ENCODE measurements at places on chromosomes 6 and 20.

- DNase-seq, result no peak
These were observed 40.2 kb downstream of the SMAP1 start for GRCh38 chr6:70707893-70708292.

DNA sequence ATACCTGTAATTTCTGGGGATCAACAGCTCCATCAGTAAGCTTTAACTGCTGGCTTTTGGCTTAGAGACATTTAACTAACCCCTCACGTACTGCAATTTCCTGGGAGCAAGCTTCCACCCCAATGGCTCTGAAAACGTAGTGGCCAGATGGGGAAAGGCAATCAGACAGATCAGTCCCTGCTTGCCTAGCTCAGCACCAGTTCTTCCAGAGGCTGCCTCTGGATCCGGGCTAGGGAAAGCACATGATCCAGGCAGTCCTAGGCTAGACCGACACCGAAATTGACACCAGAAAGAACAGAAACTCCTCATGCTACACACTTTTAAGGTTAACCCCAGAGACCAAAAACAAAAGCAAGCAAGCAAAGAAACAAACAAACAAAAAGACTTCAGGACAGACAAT, 13.3 kb downstream of the PREP start:
- no peak for DNase-seq

DNA sequence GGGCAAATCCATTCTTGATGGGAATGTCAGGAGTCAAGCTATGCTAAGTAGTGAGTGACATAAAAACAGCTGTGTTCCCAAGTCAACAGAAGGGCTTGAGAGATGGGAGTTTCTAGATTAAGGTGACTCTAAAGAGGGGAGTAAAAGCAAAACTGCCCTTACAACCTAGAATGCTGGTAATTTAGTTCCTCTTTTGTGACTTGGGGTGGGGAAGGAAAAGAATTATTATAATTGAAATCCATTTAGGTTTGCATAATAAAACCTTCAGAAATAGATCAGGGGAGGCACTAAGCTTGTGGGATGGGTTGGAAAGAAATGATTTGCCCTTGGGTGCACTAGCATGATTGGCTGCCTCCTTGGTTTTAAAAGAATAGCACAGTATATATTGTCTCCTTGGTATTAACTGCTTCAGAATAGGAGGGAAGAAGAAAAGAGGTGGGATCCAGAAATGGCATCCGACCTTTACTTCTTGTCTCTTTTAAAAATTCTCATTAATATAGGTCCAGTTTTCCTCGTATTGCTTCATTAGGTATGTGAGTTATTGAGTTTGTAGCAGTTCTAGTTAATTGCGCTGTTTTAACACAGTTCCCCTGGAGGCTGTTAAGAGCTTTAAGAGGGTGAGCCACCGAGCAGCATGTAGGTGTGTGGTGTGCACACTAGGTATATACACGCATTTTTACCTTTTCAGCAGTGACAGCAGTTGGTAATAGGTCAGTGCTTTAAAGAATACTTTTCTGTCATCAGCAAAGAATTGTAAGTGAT, 95.3 kb upstream of the VSTM2L start:
- DNase-seq, result no peak

GRCh38 chr20:59743767-59744485, 139.6 kb downstream of the PHACTR3 start:
- peak; percentile 31 for DNase-seq

DNA sequence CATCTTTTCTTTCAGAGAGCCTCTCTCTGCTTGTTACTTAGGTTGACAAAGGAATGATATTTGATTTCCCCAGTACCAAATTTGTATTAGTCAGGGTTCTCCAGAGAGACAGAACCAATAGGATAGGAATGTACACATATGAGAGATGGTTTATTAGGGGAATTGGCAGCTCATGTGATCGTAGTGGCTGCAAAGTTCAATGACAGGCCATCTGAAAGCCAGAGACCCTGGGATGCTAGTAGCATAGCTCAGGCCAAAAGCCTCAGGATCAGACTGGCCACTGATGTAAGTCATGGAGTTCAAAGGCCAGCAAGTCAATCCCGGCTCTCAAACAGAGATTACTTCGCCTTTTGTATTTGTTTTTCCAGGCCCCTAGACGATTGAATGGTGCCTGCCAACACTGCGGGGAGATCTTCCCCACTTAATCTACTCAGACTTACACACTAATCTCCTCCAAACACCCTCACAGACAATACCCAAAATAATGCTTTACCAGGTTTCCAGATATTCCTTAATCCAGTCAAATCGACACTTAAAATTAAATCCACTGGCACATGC, 215.5 kb downstream of the ALDH8A1 start:
- DNase-seq, result no peak

DNA sequence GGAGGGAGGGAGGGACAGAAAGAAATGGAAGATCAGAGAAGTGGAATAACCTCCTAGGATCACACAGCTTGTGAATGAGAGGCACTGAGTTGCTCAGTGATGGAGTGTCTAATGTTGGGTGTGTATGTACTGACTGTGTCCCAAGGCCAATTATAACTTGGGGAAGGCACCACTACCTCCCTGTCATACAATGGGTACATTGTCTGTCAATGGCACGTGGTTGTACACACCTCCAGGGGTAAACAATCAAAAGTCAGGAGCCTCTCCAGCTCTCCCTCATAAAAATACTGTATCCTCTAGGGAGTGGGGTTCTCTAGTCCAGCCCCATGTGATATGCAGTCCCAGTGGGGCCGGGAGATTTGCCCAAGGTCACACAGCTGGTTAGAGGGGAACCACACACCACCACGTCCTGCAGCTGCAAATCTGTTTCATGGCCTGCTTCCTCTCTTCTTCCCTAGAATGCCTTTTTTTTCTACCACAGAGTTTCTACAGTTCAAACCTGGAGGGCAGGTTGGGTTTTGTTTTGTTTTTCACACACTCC, 112.5 kb downstream of the SNX5 start:
- DNase-seq, result peak; percentile 77

DNA sequence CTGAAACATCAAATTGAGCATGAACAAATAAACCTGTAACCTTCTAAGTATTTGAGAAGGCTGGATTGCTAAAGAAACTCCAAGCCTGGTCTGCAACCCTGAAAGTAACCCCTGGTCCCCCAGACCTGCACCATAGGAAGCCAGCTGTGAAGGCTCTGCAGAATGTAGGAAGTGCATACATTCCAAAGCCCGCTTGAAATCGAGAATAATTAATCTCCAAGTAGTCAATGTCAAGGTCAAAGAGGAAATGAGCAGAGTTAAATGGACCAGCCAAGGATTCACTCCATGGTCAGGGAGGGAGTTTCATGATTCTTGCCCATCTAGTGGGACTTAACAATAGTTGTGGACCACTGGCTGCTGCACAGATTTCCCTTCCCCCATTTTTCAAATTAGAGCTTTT, 107.6 kb upstream of the RNF24 start:
- no peak for DNase-seq

- peak; percentile 80 for DNase-seq
These were observed 55.0 kb downstream of the GNAS start for GRCh38 chr20:58907320-58908137.

DNA sequence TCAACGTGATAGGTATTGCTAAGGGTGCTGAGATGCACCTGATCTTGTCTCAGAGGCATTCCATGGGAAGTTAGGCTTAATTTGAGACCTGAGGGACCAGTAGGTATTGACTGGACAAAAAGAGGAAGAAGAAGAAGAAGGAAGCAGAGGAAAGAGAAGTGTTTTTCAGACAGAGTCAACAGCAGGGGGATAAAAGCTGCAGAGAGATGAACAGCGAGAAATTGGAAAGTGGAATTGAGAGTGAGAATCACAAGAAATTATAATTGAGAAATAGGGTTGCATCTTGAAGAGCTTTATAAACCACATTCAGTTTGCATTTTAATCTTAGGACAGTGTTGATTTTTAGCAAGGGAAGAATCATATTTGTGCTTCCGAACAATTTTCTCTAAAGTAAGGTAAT, 254.0 kb downstream of the CD83 start:
- DNase-seq, result no peak

GRCh38 chr6:15268137-15268908, 22.5 kb downstream of the JARID2 start:
- no peak for DNase-seq

GRCh38 chr6:152634773-152635172, 2.4 kb downstream of the SYNE1 start:
- peak; percentile 19 for DNase-seq

DNA sequence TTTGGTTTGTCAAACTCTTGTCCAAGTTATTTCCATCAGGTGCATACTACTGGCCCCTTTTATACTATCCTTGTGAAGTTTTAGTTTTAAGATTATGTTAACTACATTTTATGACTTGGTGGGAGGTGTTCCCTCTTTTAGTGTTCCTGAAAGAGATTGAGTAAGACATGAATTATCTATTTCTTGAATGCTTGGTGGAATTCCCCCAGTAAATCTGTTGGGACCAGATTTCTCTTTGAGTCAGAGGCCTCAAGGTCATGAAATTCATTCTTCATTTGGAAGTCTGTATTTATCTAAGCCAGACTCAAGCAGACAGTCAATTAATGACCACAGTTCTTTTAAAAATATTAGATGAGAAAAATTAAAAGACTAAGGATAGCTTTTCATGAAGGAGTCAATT, 81.3 kb downstream of the MOXD1 start:
- DNase-seq, result no peak

GRCh38 chr6:138087593-138088325, 19.5 kb downstream of the PERP start:
- no peak for DNase-seq

- DNase-seq, result peak; percentile 3
These were observed at the start of gene HMGCLL1 for GRCh38 chr6:55578537-55579363. TSS of gene HMGCLL1 (minus strand) at chr6:55579192. CDS start at chr6:55579055, 137 bp downstream.

DNA sequence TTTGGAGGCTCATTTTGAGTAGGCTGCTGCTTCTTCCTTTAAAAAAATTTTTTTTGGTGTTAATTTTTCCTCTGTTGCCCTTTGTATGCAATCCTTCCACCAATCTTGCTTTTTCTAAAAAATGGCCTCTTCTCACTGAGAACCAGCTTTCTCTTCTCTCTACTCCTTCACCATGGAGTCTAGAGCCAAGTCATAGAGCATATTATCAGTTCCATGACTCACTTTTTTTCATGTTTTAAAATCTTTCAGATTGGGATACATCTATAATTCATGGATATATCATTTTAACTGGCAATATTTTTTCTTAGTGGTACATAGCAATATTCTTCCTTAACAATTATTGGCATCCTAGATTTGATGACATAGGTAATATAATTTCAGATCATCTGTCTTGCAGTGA, 62.7 kb downstream of the SLX4IP start:
- no peak for DNase-seq

Measured in GM06990 (cell line).